ENCODE measurements at places on chromosomes 7 and 10. TPM values are rescaled to one million over a fixed set of nuclear protein-coding genes. Genes with fewer than 3 reads are reported as not detected.
A peak's percentile ranks its signal among the peaks of the same experiment; 100 is the strongest.

The RNLS gene
- total RNA-seq = 12.4 TPM

- no peaks in the 10 kb centered on the region for H3K4me1 ChIP-seq
- DNase-seq = no peak
- peaks cover 3% of the 10 kb centered on the region for H3K36me3 ChIP-seq
- H3K4me3 ChIP-seq = no peak overlapping the region
- peak overlapping the region; percentile 17 for H3K27ac ChIP-seq
- no peaks in the 10 kb centered on the region for H3K27me3 ChIP-seq
Measured at GRCh38 chr7:151687523-151688235, 168.0 kb upstream of the RHEB start.

- no peak overlapping the region for H3K27ac ChIP-seq
- H3K36me3 ChIP-seq = peaks cover 31% of the 10 kb centered on the region
- no peaks in the 10 kb centered on the region for H3K4me1 ChIP-seq
Measured at GRCh38 chr7:158786898-158787297, 42.4 kb downstream of the ESYT2 start.

- no peak overlapping the region for H3K4me3 ChIP-seq
- H3K27me3 ChIP-seq = no peaks in the 10 kb centered on the region
- no peak overlapping the region for H3K27ac ChIP-seq
Measured at GRCh38 chr7:140364819-140365218, 33.5 kb downstream of the SLC37A3 start.

GRCh38 chr10:34008656-34009055 is 674.2 kb upstream of the NRP1 start:
- no peak overlapping the region for H3K4me3 ChIP-seq
- H3K27me3 ChIP-seq = no peaks in the 10 kb centered on the region
- no peaks in the 10 kb centered on the region for H3K36me3 ChIP-seq
- DNase-seq = no peak

- no peaks in the 10 kb centered on the region for H3K4me1 ChIP-seq
- DNase-seq = no peak
- no peak overlapping the region for H3K27ac ChIP-seq
- no peak overlapping the region for H3K4me3 ChIP-seq
Measured at GRCh38 chr7:69772718-69773436, 174.6 kb downstream of the AUTS2 start.

The MRC1 gene
- total RNA-seq = 47.0 TPM

The ABCB4 gene
- total RNA-seq = 6.7 TPM

DNA sequence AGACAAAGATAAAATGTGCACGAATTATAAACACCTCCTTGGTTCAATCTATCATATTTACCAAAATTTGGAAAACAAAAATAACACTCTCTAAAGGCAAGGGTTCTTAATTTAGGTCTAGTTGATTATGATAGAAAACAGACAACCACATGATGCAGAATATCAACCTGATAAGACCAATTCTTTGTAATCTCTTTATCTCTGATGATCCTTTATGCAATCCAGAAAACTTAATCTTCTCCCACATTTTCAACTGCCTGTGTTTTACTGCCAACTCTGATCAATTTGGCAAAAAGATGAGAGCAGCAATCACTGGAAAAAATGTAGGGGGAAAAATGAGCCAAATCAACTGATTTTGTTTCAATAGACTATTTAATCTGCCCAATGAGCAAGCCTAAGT is 148.5 kb downstream of the LRRN3 start:
- no peak overlapping the region for H3K4me3 ChIP-seq
- no peaks in the 10 kb centered on the region for H3K27me3 ChIP-seq
- H3K36me3 ChIP-seq = no peaks in the 10 kb centered on the region
- H3K27ac ChIP-seq = no peak overlapping the region
- DNase-seq = no peak
- no peaks in the 10 kb centered on the region for H3K4me1 ChIP-seq

The NDUFA5 gene
- total RNA-seq = 27.4 TPM

The IFT22 gene
- 6.6 TPM for total RNA-seq

- no peak for DNase-seq
- no peaks in the 10 kb centered on the region for H3K4me1 ChIP-seq
- H3K36me3 ChIP-seq = no peaks in the 10 kb centered on the region
Measured at GRCh38 chr7:5296015-5296610, 13.4 kb downstream of the SLC29A4 start.

GRCh38 chr10:8316284-8316683 is 261.8 kb downstream of the GATA3 start:
- no peak for DNase-seq
- H3K27ac ChIP-seq = no peak overlapping the region
- peaks cover 3% of the 10 kb centered on the region for H3K27me3 ChIP-seq
- no peaks in the 10 kb centered on the region for H3K36me3 ChIP-seq
- no peaks in the 10 kb centered on the region for H3K4me1 ChIP-seq
- no peak overlapping the region for H3K4me3 ChIP-seq

DNA sequence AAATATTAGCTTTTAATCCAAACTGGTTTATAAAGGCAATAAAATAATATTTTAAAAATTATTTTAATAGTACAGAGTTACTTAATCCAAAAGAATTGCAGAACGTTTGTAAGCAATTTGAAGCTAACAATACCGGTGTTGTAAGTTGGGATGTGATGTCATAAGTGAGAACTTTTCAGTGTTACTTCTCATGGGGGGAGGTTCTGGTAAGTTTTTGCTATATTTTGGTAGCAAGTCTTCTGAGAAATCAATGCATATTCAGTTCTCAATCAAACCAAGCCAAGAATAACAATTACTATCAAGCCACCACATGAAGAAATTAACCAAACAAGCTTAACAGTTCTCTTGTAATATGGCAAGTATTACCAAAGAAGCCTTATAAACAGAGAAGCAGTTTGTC is 147.1 kb upstream of the ASAH2 start:
- peaks cover 24% of the 10 kb centered on the region for H3K4me1 ChIP-seq
- H3K4me3 ChIP-seq = no peak overlapping the region
- H3K36me3 ChIP-seq = no peaks in the 10 kb centered on the region
- H3K27ac ChIP-seq = no peak overlapping the region

- H3K36me3 ChIP-seq = peaks cover 9% of the 10 kb centered on the region
- H3K4me3 ChIP-seq = no peak overlapping the region
- DNase-seq = no peak
- peaks cover 8% of the 10 kb centered on the region for H3K4me1 ChIP-seq
- H3K27ac ChIP-seq = no peak overlapping the region
Measured at GRCh38 chr10:13658871-13659685, 72.3 kb downstream of the PRPF18 start.

- no peaks in the 10 kb centered on the region for H3K36me3 ChIP-seq
- H3K27me3 ChIP-seq = no peaks in the 10 kb centered on the region
- no peaks in the 10 kb centered on the region for H3K4me1 ChIP-seq
- H3K4me3 ChIP-seq = no peak overlapping the region
Measured at GRCh38 chr10:50033481-50033880, 34.3 kb upstream of the WASHC2A start.

- no peaks in the 10 kb centered on the region for H3K27me3 ChIP-seq
- no peaks in the 10 kb centered on the region for H3K36me3 ChIP-seq
- no peaks in the 10 kb centered on the region for H3K4me1 ChIP-seq
Measured at GRCh38 chr7:127021019-127021738, 231.6 kb downstream of the GRM8 start.

The TMEM273 gene
- 9.5 TPM for total RNA-seq

The TDRD1 gene
- total RNA-seq = 0.17 TPM

The ZYX gene
- total RNA-seq = 17.2 TPM

The VCL gene
- 20.6 TPM for total RNA-seq

Data from liver (tissue), 10 donors.